ENCODE measurements at places on chromosomes 1 and 21.

DNA sequence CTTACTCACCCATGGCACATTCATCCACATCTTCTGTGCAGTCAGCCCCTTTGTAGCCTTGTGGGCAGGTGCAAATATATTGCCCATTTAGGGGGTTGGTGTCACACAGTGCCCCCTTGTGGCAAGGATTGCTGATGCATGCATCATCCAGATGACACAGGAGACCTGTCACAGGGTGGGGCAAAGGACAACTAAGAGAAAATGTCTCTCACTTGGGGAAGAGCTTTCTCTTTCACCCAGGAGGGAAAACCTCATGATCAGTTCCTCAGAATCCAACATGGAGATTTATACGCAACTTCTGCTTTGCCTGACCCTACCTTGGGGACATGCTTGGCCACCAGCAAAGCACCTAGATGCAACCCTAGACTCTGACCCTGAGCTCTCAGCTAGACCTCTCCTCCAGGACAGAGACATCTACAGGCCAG lies 71.8 kb upstream of the ADAM30 start:
- peak; percentile 80 for DNase-seq

DNA sequence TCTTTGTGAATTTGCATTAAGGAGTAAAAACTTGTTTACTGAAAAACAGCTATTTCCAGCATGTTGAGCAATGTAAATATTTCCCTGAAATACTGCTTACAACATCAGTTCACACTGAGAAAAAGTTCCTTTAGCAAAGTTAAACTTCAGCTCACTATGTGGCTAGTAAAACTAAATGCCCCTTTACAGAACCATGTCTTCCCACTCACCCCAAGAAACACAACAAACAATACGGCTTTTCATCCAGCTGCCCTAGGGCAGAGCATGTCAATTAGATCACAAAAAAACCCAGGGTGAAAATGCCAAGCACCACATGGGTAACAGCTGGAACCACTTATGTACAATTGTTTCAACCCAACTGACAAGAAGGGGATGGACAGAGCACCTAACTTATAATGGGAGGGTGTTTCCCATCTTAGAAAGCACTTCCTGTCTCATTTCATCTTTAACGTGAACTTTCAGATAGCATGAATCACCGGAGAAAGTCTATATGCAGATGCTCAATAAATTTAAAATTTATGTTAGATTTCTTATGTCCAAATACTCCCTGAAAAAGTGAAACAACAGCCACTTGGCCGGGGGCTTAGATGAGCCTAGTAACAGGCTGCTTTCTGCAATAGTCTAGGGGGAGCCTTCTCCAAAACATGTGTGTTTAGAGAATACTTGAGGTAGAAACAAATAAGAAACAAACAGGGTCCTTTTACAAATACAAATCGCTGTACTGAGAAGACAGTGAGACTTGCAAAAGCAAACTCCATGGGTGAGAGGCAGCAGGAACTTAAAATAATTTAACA lies 6.6 kb downstream of the NID1 start:
- peak; percentile 12 for DNase-seq

DNA sequence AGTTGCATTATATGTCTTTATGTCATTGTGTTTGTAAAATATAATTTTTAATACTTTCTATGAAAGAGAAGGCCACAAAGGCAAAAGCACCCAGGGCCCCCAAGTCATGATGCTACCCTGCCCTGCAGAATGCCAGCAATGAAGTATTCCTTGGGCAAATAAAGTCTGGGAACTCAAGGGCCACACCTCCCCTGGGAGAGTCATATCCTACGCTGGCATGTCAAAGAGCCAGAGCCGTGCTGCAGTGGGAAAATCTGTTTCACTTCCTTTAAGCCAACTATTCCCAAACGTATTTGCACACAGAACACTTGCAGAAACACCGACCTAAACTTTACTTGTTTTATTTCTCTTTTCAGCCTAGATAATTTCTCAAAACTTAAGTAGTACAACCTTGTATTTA lies 98.4 kb upstream of the KAZN start:
- no peak for DNase-seq

GRCh38 chr1:188433425-188433824 lies 1604.7 kb downstream of the PLA2G4A start:
- DNase-seq: no peak

GRCh38 chr1:75423136-75423535 lies 187.8 kb downstream of the SLC44A5 start:
- DNase-seq: no peak

GRCh38 chr1:109193653-109194590 lies 19.8 kb upstream of the SARS1 start:
- DNase-seq: peak; percentile 24

- no peak for DNase-seq
Measured at GRCh38 chr1:234253732-234254131, 119.5 kb upstream of the COA6 start.

Data from HAP-1 (cell line).